ENCODE measurements at places on chromosomes 12 and 14. TPM values are rescaled to one million over a fixed set of nuclear protein-coding genes. Genes with fewer than 3 reads are reported as not detected.

GRCh38 chr12:76375470-76375869 lies 27.3 kb upstream of the BBS10 start:
- no peak for DNase-seq

RNFT2 gene
- 2.6 TPM for total RNA-seq

DNA sequence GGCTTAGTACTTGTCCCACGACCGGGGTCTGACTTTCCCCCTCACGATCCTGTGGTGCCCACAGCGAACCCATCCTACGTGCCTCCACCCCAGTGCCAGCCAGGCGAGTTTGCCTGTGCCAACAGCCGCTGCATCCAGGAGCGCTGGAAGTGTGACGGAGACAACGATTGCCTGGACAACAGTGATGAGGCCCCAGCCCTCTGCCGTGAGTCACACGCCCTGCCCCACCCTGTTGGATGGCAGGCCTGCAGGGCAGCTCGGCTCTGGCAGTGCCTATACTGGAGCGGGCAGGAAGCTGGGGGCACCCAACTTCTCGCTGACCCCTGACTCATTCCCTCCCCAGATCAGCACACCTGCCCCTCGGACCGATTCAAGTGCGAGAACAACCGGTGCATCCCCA lies 18.3 kb upstream of the LRP1-AS start:
- no peak for DNase-seq

CMKLR1 gene
- 29.1 TPM for total RNA-seq

GRCh38 chr14:57502586-57503254 lies 9.1 kb upstream of the CCDC198 start:
- DNase-seq = no peak

DNA sequence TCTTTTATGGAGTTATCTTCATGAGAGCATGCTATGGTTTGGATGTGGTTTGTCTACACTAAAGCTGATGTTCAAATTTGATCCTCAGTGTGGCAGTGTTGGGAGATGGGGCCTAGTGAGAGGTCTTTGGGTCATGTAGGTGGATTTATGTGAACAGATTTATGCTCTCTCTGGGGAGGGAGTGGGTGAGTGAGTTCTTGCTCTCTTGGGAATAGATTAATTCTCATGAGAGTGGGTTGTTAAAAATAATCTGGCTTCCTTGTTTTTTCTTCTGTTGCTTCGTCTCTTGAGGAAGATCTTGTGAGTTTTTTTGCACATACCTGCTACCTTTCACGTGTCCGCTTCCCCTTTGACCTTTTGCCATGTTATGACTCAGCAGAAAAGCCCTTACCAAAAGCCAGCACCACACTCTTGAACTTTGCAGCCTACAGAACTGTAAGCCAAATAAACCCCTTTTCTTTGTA lies 20.5 kb downstream of the DERA start:
- no peak for DNase-seq

DNA sequence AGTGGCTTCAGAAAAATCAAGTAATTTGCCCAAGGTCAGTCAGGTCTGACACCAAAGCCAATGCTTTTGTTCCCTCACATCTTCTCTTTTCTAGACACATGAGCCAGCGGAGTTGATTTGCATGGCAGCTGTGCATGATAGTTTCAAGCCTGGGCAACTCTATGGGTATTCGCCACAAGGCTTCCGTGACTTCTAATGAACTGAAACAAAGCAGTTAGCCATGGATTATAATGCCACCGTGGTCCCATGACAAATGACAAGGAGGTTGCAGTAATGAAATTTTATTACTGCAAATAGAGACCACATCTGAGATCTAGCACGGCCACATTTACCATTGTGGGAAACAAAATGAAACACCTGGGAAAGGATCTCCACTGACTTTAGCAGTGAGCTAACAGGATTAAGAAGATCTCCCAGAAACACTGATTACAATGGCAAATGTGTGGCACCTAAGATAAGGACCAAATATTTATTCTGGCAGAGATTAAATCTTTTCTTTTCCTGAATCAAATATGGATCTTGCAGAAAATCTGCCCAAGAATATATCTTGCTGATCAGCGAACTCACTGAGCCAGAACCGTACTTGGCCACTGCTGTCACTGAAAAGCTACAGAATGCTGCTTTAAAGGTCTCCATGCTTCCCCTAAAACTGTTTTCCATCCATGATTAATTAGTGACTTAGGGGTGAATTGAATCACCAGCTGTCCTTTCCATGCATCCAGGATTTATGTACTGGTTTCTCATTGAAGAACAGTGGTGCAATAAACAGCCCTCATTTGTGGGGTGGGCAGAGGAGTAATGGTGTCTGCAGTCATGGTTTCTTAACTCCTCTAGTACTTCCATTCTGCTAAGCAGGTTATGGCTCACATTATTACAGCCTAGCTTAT lies 551.0 kb downstream of the DIO2 start:
- no peak for DNase-seq

DNA sequence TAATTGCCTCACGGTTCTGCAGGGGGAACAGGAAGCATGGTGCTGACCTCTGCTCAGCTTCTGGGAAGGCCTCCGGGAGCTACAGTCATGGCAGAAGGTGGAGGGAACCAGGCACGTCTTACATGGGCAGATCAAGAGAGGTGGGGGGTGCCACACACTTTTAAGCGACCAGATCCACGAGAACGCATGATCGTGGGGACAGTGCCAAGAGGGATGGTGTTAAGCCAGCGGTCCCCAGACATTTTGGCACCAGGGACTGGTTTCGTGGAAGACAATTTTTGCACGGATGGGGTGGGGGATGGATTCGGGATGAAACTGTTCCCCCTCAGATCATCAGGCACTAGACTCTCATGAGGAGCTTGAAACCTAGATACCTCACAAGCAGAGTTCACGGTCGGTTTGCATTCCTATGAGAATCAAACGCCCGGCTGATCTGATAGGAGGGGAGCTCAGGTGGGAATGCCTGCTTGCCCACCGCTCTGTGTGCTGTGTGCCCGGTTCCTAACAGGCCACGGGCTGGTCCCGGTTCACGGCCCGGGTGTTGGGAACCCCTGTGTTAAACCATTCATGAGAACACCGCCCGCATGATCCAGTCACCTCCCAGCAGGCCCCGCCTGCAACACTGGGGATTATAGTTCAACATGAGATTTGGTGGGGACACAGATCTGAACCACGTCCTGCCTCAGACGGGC lies 96.9 kb downstream of the ADGRD1 start:
- DNase-seq = peak; percentile 32

DNA sequence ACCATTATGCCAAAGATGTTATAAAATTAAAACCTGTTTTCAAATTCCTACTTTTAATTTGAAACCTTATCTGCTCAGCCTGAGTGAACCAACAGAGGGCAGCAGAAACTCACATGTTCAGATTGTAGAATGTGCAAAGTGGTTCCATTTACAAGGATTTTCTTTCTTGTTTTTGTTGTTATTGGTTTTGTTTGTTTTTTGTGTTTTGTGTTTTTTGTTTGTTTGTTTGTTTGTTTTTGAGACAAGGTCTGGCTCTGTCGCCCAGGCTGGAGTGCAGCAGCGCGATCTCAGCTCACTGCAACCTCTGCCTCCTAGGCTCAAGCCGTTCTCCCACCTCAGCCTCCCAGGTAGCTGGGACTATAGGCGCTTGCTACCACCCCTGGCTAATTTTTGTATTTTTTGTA lies 22.8 kb upstream of the GARIN2 start:
- DNase-seq = no peak

RASSF9 gene
- total RNA-seq = 7.9 TPM
